ENCODE measurements at places on chromosomes 13 and 19.

GRCh38 chr19:12496480-12496879 lies 11.9 kb upstream of the ZNF709 start:
- no peak for DNase-seq

DNA sequence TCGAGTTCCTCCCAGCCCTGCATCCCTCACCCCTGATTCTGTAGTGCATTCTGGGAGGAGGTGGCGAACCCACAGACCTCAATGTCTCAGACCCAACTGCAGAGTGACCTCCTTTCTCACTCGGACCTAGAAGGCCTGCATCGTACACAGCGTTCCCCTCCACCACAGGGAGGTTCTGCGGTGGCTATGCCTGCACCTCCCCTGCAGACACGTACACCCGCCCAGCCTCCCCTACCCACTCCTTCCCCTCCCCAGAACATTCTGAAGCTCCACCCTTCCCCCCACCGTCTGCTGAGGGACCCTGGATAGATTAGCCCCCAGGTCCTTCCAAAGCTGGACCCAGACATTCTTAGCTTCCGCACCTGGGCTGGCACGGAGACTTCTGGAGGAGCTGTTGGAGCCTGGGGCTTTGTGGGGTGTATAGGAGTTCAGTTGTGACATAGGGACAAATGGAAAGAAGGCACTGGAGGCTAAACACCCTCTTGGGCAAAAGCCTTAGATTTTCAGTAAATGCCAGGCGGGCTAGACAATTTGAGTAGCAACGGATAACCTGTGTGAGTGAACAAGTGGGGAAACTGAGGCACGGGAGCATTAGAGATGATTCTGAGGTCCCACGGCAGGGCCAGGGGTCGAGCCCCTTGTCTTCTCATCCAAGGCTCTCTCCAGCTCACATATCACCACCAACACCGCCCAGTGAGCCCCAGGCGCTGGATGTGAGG lies 420 bp upstream of the FSD1 start:
- no peak for DNase-seq

DNA sequence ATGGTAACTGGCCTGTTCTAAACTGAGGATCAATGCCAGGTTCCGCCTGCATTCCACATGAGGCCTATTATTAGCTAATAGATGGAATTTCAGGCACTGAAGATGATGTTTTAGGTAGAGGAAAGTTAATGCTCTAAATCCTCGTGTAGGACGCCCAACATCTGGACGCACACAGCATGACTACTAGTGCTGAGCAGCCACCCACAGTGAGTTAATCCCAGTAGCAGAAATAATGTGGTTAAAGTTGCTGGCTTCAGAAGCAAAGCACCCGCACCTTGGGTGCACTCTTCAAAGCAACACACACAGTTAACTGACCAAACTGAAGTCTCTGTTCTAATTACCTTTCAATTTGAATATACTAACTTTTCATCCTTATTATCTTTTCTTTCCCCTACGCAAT lies 150.6 kb downstream of the DIAPH3 start:
- DNase-seq: no peak

- DNase-seq: no peak
Measured at GRCh38 chr19:34556488-34556887, 74.9 kb downstream of the WTIP start.

DNA sequence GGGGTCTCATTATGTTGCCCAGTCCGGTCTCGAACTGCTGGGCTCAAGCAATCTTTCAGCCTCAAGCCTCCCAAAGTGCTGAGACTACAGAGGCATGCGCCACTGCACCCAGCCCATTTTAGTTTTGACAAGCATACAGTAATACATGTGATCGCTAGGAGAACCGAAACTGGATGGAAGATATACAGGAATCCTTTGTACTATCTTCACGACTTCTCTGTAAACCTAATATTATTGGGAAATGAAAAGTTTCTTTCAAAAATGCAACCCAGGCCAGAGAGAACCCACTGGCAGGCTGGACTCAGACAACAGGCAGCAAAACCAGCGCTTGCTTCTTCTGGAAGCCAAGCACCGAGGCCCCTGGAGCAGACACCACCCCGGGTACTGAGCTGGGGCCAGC lies 9.4 kb downstream of the C19orf12 start:
- DNase-seq: no peak

DNA sequence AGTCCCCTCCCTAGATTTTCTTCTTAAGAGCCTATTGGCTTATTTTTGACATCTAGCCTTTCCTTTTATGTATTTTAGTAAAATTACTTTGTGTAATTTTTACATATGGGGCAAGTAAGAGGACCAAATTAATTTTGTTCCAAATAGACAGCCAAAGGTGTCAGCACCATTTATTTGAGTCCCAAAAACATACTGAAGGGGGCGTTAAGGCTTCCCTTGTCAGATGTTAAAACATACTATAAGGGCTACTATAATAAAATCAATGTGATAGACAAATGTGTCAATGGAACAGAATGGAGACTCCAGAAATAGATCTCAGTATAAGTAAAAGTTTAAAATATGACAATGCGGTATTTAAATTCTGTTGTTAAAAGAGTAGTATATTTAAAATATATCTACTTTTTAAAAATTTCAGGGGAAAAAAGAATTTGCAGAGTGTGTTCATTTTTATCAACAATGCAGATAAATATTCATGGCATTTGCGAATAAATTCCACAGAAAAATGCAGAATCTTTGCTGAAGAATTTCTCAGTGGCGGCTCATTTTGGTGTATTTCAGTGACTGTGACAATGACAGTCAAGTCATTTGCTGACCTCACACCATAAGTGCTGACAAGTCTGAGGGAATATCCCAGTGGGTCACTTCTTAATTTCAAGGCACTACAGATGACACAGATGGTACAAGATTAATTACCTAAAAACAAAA lies 133.7 kb downstream of the MTUS2 start:
- no peak for DNase-seq

DNA sequence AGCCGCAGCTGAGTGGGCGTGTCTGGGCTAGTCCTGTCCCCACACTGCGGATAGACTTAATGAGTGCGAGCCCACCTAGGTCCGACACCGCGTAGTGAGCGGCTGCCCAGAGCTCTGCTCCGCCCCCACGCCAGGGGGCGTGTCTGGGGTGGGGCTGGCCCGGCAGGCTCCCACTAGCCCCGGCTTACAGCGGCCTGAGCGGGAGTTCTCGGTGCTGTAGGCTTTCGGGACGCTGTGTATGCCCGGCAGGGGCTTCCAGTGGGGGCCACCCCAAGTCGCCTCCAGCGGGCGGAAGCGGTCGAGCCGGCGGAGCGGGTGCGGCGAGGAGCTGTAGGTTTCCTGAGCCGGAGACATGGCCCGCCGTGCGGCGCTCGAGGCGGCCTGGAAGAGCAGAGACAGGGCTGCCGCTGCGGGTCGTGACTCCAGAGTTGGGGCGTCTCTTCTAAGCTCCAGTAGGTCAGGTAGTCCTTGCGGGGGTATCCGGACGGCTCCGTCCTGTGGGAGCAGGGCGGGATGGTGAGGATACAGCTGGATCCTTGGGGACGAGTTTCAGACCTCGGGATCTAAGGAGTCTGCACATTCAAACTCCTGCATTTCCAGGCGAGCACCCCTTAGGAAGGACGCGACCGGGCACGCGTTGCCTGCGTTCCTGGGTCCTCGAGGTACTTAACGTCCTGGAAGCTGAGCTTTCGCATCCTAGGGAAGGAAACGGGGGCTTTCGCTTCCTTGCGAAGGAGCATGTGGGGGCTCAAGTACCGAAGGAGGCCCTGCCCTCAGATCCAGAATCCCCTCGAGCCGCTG lies 1.2 kb downstream of the CGB7 start:
- DNase-seq: peak; percentile 80

DNA sequence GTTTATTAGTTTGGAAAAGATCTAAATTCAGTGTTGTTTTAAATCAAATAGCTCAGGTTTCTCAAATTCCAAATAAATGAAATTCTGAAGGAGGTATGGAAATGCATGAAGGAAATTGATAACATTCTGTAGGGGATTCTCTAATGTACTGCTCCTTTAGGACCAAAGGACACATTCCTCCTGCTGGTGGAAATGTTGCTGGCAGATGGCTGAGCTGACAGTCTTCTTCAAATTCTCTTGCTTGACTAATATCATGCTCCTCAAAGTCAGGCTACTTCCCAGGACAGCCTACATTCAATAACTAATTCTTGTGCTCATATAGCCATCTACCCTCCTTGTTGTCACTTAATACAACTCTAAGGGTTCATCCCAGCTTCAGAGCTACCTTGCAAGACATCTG lies 1118.5 kb downstream of the PCDH9 start:
- no peak for DNase-seq

DNA sequence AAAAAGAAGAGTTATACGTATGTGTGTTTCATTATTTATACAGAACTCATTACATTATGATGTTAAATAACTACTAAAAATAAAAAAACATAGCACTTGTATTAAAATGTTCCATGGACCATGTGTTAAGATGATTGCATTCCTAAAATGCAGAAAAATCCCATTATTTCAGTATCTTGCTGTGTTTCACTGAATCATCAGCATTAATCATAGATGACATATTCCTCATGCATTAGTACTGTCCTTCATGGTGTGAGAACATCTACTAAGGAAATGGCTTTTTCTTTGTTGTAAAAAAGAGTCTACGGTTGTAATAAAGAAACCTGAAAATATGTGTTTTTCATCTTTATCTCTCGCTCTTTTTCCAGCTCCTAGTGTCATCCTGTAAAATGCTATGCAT lies 416.5 kb downstream of the FGF14 start:
- no peak for DNase-seq

GRCh38 chr19:16463991-16464575 lies 7.7 kb downstream of the EPS15L1 start:
- DNase-seq: no peak

- DNase-seq: no peak
Measured at GRCh38 chr13:113997845-113998751, 24.2 kb upstream of the C13orf46 start.

GRCh38 chr13:29882076-29882475 lies 31.7 kb upstream of the UBL3 start:
- no peak for DNase-seq

GRCh38 chr13:108919036-108919907 lies 289.9 kb downstream of the MYO16 start:
- DNase-seq: no peak

- DNase-seq: no peak
Measured at GRCh38 chr19:16536130-16536529, 6.1 kb downstream of the CHERP start.

- DNase-seq: no peak
Measured at GRCh38 chr19:55247621-55248099, 11.2 kb downstream of the PPP6R1 start.

GRCh38 chr19:54203151-54203611 lies 2.5 kb downstream of the RPS9 start:
- DNase-seq: no peak

- peak; percentile 70 for DNase-seq
Measured at GRCh38 chr19:4866595-4867424, 657 bp downstream of the PLIN3 start.

- DNase-seq: no peak
Measured at GRCh38 chr13:48590141-48590901, 57.4 kb upstream of the RCBTB2 start.

- DNase-seq: no peak
Measured at GRCh38 chr19:8088752-8089663, 36.4 kb downstream of the CCL25 start.

DNA sequence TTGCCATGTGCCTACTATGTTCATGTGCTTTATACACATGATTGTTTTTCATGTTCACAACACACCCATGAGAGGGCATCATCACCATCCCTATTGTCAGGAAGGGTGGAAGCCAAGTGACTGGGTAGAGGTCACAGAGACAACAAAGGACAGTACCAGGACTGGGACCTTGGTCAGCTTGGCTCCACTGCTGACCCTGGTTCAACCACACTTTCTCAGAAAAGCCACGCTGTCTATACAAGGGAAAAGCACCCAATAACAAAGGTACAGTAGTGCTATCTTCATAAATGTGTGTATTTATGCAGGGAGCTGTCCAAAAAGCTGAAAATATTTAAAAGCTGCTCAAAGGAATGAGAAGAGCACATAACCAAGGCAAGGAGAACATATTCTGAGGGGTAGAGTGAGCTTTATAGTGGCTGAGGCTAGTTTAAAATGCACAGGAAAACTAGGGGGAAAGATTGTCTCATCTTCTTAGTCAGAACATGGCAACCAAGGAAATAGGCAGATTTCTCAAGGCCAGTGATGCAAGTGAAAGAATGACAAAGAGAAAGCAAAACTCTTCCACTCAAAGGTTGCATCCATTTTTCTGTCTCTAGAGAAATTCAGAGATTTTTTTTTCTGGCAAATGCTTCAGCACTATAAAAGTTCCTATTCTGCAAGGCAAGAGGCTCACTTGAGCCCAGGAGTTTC lies 415.0 kb downstream of the FOXO1 start:
- DNase-seq: no peak

DNA sequence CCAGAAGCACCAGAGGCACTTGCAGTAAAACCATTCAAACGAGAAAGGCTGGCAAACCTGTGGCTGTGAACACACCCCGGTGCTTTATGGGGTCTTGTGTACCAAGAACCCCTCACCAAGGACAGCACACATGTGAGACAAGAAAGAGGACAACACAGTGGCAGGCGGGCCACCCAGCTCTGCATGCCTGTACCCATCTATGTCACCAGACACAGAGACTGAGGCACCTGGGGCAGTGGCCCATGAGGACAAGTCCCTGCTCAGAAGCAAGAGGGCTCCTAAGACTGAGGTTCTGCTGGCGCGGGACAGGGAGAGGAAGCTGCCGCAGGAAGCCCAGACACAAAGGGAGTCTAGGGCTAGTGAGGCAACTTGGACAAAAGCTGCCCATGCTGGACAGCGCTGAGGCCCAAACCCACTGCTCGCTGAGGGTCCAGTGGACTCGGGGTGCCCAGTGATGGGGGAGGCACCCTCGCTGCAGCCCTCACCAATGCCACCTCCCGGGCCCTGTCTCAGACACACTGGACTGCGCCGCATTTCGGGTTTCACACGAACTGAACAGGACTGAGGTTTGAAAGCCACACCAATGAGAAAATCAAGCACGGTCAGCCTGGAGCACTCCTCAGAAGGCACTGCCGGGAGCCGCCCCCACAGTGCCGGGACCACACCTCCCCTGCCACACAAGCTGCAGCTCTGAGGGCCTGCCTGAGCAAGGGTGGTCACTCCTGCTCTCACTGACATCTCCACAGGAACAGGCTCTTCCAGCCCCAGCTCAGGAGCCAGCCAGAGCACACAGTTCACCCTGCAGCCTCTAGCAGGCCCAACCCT lies 232.7 kb downstream of the TUBA3C start:
- no peak for DNase-seq

DNA sequence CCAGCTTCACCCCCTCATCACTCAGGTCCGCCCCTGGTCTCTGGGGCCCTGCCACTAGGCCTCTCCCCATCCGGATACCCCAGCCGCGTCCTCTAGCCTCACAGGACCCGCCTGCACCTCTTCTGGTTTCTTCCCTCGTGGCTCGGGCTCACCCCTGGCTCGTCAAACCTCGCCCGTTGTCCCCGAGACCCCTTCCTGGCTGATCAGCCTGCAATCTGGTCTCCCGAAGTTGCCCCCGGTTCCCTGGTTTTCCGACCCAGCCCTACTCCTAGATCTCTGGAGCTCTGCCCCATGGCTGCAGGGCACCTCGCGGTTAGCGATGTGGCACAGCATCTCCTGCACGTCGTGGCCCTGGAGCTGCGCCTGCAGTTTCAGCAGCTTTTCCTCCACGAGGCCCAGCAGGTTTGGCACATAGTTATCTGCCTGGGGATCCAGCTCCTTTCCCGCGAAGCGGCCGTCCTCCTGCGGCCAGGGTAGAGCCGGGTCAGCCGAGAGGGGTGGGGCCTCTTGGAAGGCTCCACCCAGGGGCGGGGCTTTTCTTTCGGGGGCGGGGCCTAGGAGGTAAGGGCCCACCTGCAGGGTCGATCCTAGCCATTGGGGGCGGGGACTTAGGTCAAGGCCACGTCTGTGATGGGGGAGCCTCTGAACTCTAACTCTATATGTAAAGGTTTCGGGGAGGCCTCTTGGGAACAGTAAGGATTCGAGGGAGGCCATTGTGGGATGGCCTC lies 2.4 kb upstream of the RGL3 start:
- peak; percentile 82 for DNase-seq

- DNase-seq: no peak
Measured at GRCh38 chr19:7482584-7483439, 6.0 kb downstream of the PEX11G start.
